ENCODE measurements at places on chromosomes 7 and 10.
A peak's percentile ranks its signal among the peaks of the same experiment; 100 is the strongest.

DNA sequence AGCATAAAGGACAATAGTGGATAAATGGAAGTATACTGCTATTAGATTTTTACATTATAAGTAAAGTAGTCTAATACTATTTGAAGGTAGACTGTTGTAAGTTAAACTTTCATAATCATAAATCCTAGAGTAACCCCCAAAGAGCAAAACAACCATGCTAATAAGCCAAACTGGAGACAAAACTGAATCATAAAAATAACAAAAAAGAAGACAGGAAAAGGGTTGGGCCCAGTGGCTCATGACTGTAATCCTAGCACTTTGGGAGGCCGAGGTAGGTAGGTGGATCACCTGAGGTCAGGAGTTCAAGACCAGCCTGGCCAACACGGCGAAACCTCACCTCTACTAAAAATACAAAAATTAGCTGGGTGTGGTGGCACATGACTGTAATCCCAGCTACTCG, 9.7 kb downstream of the CACUL1 start:
- no peak for DNase-seq

DNA sequence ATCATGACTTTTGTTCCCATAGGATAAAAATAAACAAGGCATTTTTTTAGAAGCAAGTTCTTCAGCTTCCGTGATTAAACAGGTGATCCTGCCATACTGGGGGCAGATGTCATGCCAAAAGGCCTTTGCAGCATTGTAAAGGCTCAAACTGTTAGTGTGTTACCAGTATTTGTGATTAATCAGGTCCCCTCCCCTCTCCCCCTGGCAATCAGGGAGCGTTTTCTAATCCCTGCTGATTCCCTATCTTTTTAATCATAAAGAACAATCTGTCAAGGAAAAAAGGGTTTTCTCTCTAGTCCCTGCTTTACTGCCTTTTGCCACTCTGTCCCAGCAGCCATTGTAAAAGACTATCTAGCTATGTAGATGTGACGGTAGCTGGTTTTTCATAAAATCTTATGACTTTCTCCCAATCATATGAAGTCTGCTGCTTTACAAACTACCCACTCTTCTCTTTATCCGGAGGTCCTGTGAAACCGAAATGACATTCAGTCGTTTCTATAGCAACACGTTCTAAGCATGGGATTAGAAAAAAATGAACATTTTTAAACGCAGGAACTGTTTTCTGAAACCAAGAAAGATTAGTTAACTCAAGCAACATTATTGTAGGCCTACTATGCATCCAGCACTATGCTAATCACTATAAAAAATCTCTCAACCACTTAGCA, 210.9 kb downstream of the RNLS start:
- DNase-seq: no peak

- no peak for DNase-seq
These were observed 170.9 kb downstream of the USP6NL start for GRCh38 chr10:11440250-11441150.

DNA sequence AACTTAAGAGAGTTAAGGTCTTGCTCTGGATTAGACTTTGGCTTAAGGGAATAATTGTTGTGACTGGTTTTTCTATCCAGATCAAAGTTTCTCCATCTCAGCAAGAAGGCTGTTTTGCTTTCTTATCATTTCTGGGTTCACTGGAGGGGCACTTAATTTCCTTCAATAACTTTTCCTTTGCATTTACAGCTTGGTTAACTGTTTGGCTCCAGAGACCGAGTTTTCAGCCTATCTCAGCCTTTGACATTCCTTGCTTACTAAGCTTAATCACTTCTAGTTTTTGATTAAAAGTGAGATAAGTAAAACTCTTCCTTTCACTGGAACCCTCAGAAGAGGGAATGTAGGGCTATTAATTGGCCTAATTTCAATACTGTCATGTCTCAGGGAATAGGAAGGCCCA, 76.4 kb downstream of the LARP4B start:
- no peak for DNase-seq

GRCh38 chr10:44427037-44427436, 42.1 kb upstream of the CXCL12 start:
- DNase-seq: no peak

DNA sequence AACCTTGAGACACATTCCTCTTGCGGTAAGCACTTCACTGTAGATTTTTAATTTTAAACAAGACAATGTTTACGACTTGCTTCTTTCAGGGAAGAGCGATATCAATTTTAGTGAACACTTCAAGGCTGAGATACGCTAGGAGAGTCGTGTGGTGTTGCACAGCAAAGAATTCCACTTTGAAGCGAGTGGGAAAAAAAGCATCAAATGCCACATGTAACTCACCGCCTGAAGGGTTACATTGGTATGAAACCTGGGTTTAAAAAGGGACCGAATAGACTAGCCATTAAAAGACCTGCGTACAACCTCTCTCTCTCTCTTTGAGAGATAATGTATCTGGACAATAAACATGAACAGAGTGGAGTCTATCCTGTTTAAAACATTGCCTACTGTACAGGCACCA, 68.8 kb upstream of the ATRNL1 start:
- DNase-seq: no peak

DNA sequence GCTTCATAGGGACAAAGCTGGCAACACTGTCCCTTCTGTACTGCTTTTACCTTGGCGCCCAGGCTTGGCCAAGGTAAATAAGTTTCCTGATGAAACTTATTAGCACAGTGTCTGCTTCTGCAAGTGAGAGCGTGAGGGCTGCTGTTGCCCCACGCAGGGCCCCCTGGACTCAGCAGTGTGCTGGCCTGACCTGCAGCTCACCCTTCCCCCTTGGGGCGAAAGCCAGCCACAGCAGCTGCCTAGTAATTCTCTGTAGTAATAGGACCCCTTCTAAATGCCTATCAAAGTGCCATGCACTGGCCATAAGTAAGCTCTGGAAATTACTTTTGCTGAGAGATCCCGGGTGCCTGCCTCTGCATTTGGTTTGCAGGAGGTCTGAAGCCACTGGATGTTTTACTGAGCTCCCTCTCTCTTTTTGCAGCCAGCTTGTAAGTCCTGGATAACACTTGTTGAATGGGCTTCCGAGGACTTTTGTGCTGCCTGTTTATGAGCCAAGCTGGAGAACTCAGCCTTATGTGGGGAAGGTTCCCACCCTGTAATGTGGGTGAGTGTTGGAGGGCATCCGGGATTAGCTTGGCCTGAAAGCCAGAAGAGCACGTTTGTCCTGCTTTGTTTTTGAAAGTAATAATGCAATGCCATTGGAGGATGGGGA, 293.9 kb downstream of the C7orf25 start:
- no peak for DNase-seq

DNA sequence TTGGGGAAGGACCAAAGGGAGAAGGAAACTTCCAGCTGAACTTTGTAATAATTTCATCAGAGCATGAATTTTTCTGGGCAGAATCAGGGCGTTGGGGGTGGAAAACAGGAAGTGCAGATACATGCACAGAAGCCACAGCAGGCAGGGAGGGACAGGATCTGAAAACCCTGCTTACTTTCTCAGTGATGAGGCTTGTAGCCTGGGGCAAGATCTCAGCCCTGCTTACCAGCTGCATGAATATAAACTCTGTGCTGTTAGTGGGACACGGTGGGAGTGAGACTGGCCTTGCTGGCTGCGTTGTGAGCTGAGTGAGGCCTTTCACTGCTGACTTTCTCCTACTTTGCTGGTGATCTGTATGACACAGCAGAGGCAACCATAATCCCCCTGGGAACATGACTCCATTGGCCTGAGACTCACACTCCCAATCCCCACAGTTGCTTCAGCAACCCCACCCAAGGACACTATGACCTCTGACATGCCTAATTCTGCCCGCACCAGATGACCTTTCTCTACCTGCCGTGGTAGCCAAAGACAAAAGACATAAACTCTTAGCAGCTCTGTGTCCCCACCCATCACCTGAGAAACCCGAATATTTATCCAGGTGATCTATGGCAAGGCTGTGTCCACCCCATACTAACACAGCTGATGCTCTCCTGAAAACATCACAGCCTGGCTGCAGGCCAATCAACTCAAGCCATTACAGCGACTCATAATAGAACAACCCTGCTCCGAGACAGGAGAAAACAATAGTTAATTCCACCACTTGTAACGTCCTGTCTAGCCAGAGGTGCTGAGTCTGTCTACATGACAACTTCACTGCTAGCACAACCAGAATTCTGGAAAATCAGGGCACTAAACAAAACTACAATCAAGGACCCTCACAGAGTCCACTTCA, 190.7 kb upstream of the CHRM2 start:
- no peak for DNase-seq

DNA sequence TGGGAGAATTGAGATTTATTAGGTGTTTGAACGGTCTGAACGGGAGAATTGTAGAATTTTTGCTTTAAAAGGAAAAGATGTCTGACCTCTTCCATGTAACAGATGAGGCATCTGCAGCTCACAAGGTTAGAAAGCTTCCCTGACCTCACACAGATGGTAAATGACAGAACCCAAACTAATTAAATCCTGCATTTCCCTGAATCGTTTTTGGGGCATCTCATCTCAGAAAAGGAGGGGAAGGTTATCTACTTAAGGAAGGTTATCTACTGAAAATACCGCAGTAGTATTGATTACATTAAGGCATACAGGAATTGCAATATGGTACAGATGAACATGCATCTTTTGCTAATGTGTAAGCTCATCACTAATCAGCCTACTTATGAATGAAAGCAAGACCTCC, 278.3 kb downstream of the CCDC3 start:
- no peak for DNase-seq

- DNase-seq: no peak
These were observed 224.7 kb upstream of the SH2B2 start for GRCh38 chr7:102061981-102062390.

DNA sequence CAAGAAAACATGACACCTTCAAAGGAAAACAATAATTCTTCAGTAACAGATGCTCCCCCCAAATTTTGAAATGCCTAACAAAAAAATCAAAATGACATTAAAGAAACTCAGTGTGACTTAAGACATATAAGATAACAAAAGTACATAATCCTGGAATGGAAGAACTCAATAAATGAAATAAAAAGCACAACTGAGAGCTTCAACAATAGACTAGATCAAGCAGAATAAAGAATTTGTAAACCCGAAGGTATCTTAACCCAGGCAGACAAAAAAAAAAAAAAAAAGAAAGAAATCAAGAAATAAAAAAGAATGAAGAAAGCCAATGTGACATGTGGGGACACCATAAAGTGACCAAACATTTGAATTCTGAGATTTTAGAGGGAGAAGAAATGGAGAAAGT, 27.7 kb upstream of the LRRD1 start:
- no peak for DNase-seq

DNA sequence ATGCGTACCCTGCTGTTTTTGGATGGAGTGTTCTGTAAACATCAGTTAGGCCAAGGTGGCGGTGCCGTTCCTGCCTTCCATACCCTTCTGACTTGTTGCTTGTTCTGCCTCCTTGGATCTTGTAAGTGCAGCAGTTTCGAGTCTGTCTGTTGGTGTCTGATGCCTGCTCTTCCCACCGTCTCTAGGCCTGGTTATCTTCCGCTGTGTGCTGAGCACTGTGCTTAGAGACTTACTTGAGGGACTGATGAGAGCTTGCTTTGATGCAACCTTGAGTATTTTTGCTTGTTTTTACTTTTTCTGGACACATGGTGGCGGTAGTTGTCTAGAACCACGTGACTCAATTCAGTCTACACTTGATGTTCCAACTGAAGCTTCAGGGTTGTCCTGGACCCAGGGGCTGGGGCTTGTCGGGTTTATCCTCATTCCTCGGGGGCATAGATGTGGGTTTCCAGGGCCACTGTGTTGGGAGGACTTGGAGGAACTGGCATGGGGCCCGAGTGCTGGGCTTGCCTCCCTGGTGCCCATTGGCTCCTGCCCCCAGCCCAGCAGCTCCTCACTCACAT, 14.4 kb upstream of the SPRN start:
- no peak for DNase-seq

- peak; percentile 3 for DNase-seq
These were observed 1.5 kb downstream of the UBTD1 start for GRCh38 chr10:97500297-97500575.

DNA sequence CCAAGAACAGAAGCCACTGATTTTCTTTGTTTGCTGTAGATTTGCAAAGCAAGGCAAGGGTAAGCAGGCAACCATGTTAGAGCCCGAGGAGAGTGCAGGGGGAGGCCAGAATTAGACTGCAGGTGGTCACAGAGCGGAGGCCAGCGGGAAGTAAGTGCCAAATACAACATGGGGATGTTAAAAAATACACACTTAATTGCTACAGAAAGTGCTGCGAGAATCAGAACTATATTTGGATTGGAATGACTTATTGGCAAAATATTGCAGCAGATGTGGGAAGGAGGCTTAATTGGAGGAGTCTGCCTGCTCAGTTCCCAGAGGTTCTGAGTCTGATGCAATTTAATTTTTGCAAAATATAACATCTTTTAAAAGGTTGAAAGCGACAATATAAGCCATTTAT, 49.7 kb upstream of the ADCY1 start:
- DNase-seq: no peak

DNA sequence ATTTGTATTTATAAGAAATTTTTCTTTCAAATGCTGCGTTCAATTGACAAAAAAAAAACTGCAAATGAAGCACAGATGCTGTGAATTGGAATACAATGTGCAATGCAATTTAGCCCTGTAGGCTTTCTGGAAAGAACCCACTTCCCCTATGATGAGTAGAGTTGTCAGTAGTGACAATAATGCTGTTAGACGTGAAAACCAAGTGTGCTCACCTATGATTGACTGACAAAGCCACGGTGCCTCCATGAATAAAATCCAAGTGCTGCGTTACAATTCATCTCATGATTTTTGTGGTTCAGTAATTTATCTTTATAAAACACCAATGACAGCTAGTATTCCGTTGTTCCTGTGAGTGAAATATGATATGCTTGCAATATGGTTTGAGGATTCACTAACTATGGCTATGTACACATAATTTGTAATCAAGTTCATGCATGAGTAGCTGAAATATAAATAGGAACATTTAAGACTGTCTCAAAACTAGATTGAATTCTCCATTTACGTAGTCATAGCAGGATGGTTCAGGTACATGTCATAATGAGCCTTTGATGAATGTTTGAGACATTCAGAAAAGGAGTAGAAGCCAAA, 1160.3 kb downstream of the CNTNAP2 start:
- DNase-seq: no peak

GRCh38 chr10:24207781-24208611, 942 bp upstream of the KIAA1217 start:
- no peak for DNase-seq

GRCh38 chr7:121103579-121103978, 115.1 kb downstream of the CPED1 start:
- no peak for DNase-seq

GRCh38 chr7:46129831-46130230, 208.8 kb upstream of the IGFBP3 start:
- DNase-seq: no peak

DNA sequence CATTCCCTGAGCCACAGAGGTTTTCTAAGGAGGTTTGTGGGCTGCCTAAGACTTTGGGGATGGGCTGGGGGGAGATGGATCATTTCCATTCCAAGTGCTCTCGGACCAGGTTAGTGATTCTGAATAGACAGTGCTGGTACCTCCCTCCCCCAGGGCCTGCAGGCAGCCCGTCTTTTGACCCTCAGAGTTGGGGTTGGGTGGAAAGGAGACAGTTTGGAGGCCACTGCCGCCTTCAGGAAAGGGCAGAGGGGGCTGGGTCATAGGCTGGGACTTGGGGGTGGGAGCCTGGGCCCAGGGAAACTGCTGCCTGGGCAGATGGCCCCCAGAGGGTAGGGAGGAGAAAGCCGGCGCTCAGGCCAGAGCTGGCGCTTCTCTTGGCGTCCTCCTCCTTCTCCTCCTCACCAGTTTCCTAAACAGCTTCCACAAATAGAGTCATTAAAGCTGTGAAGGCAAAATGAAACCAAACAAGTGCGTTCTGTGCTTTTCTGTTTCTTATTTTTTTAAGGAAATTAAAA, 4.4 kb downstream of the UNC5B start:
- no peak for DNase-seq

GRCh38 chr7:90720984-90721760, 125.1 kb downstream of the CDK14 start:
- DNase-seq: no peak

GRCh38 chr10:49183596-49184542, 4.3 kb downstream of the TMEM273 start:
- DNase-seq: no peak
